ENCODE measurements at places on chromosomes 1 and 21.

GRCh38 chr1:71086331-71086730 is 5.5 kb upstream of the ZRANB2 start:
- DNase-seq = no peak

DNA sequence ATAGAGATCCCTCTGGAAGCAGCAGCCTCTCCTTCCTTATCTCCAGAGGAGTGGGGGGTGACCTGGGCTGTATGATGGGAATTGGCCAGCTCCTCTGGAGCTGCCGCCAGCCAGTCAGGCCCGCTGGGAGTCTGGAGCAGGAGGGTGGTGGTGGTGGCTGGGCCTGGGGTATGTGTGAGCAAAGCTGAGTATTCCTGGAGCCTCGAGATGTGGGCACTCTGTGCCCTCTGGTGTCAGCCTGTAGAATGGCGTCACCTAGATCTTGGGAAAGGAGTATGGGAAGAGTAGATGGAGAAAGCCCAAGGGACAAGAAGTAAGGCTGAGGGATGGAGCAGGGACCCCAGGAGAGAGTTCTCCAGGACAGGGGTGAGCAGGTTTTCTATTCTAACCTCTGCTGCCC is 16.0 kb downstream of the VANGL2 start:
- no peak for DNase-seq

- DNase-seq = no peak
Observed at GRCh38 chr1:3688356-3689137, 36.2 kb downstream of the TP73 start.

GRCh38 chr1:2981981-2982614 is 39.2 kb upstream of the ACTRT2 start:
- DNase-seq = no peak

DNA sequence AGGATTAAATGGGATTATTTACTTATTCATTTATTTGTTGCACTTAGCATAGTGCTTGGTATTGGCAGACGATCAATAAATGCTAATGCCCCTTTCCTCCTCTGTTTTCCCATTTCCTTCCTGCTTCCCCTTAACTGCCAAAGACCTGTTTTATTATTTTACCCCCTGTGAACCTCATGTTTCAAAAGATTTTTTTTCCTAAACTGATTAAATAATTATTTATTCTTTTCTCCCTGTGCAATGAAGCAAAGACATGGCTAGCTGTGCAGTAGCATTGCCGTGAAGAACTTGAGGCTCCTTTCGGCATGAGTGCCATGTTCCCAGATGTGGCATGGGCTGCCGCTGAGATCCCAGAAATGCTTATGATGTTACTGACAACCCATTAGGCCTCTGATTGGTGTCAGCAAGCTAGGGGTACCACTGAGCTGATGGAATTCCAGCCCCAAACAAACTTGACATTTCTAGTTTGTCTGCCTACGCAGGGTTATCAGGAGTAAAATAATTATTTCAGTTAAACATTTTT is 266.4 kb upstream of the TMEM51 start:
- DNase-seq = no peak

- DNase-seq = no peak
Observed at GRCh38 chr1:93083979-93084378, 4.9 kb downstream of the MTF2 start.

DNA sequence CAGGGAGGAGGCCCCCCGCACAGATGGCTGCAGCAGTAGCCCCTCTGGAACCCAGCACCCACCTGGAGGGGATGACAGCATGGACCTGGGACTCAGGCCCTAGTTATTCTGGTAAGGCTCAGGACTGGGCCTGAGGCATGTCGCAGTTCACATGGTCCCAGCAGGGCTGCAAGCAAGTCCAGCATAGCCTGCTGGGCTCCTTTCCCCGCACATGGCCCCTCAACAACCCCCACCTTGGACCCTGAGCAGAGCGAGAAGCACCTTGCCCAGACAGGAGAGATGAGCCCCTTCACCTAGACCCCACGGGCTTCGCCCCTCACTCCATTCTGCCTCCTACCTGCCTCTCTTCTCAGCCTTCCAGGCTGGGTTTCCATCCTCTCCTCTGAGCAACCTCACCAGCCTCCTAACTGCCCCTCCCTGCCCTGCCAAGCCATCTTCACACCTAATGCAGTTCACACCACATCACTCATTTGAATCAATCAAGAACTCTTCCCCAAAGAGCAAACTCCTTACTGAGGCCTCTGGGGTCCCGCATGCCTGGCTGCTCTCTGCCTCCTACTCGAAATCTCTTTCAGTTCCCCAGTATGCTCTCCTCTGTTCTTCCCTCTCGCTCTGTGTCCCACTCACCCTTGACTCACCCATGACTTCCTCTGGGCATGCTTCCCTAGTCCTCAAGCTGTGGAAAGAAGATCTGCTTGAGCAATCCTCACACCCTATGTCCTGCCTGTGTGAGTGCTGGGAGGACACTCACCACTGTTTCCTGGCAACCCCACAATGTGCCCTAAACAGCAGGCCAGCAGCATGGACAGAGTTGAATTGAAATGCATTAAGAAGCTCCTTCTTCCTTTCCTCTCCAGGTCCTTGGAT is 9.4 kb upstream of the THEMIS2 start:
- DNase-seq = peak; percentile 87

GRCh38 chr1:159763686-159764085 is 17.1 kb upstream of the DUSP23 start:
- no peak for DNase-seq

DNA sequence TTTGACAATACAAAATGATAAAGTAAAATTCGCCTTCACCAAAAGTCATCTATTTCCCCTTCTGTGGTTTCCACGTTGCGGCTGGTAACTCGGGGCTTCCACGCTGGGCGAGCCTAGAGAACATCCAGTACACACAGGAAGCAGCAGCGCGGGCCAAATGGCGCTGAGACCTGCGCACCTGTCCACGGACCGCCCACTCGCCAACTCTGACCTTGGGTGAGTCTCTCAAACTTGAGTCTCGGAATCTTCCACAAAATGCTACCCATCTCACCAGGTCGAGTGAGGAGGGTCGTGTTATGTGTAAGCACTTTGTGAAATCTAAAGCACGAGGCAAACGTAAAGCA is 820 bp upstream of the TTF2 start:
- DNase-seq = no peak

DNA sequence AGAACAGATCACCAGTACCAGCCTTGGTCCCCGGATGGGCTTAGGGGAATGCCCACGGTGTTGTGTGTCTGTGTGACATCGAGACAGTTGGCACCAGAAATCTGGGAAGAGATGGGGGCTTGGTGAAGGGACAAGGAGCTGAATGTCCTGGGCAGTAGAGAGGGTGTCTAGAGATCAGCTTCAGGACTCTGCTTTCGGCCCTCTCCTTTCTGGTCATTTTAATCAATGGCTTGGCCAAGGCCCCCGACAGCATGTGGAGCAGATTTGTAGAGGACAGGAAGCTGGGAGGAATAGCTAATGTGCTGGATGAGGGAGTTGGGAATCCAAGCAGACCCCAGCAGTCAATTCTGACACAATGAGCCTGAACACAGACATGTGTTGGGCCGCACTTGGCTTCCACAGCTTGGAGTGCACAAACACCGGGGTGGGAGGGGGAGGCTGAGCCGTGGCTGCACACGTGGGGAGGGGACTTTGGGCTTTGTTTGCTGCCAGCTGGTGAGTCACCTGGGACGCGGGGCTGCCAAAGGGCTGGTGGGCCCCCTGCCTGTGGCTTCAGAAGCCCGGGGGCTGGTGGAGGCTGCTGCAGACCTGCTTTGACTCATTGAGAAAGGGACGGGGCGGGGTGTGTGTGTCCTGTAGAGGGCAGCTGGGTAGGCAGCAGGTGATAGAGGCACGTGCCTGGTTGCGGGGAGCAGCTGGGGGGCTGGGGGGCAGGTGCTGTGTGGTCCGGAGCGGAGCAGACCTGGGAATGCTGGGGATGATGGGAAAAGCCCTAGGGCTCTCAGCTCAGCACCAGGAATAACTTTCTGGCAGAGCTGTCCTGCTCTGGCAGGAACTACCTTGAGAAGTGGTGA is 20.9 kb downstream of the SLC1A7 start:
- no peak for DNase-seq

- DNase-seq = no peak
Observed at GRCh38 chr1:191508239-191508638, 650.0 kb upstream of the RGS18 start.

GRCh38 chr1:164617377-164618201 is 58.6 kb downstream of the PBX1 start:
- DNase-seq = no peak

GRCh38 chr21:36753556-36753955 is 54.6 kb downstream of the SIM2 start:
- no peak for DNase-seq

- DNase-seq = no peak
Observed at GRCh38 chr1:37725851-37726613, 33.7 kb downstream of the CDCA8 start.

DNA sequence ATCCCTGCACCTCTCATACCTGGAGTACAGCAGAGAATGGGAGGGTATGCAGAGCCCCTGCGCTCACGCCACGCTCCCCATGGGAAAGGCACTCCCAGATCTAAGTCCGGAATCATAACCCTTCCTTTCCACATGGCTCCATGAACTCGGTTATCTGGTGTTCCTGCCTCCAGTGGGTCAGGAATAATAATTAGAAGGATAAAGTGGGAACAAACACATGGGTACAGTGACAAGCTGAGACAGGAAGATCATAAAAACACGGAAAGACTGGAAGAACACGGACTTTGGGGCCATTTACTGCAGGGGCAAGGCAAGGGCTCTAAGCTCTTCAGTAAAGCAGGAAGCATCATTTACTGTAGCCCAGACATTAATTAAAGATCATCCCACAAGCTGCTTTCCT is 48.6 kb downstream of the FOXO6 start:
- DNase-seq = no peak

DNA sequence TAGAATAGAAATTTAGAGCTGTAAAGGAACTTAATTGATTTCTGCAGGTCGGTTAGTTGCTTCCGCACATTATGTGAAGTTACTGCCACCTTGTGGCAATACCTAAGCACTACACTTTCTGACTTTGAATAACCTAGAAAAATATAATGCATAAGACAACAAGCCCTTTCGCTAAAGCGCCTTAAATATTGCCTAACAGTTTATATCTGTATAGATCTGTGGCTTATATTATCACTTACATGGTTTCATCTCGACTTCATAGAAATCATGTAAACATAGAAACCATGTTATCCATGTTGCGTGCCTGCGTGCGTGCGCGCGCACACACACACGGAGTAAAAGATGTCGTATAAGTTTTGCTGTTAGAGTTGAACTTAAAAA is 10.9 kb upstream of the IFI16 start:
- no peak for DNase-seq

- DNase-seq = no peak
Observed at GRCh38 chr1:112110031-112110430, 120.6 kb upstream of the KCND3 start.
